ENCODE measurements at places on chromosomes 6 and 20. TPM values are rescaled to one million over a fixed set of nuclear protein-coding genes. Genes with fewer than 3 reads are reported as not detected.

DNA sequence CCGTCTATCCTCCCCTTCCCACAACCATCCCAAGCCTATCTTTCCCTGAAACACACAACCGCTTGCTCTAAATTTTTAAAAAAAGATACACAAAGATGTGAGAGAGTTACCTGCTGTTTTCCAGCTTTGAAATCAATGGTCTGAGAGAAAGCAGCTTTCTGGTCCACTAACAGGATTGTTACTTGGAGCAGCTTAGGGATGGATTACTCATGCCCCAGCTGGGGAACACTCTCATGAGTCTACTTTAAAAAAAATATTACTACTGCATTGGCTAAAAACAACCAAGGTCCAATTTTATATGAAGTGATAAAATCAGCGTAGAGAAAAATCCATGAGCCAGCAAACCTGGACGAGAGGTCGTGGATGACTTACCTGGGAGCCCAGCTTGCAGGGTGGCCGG is 29.6 kb upstream of the FOXC1 start:
- no peaks in the 10 kb centered on the region for H3K27me3 ChIP-seq
- no peak overlapping the region for H3K4me3 ChIP-seq
- no peak overlapping the region for H3K27ac ChIP-seq
- H3K36me3 ChIP-seq, result no peaks in the 10 kb centered on the region
- DNase-seq, result no peak
- H3K4me1 ChIP-seq, result no peaks in the 10 kb centered on the region

- H3K4me1 ChIP-seq, result no peaks in the 10 kb centered on the region
- H3K27ac ChIP-seq, result no peak overlapping the region
- H3K27me3 ChIP-seq, result no peaks in the 10 kb centered on the region
- no peak overlapping the region for H3K4me3 ChIP-seq
- no peaks in the 10 kb centered on the region for H3K36me3 ChIP-seq
- DNase-seq, result no peak
These were observed 79.4 kb downstream of the DLGAP4 start for GRCh38 chr20:36385503-36385902.

The EBF4 gene
- total RNA-seq, result 7.0 TPM

- no peak for DNase-seq
- peaks cover 38% of the 10 kb centered on the region for H3K36me3 ChIP-seq
- no peaks in the 10 kb centered on the region for H3K27me3 ChIP-seq
- H3K4me3 ChIP-seq, result no peak overlapping the region
- no peak overlapping the region for H3K27ac ChIP-seq
These were observed 13.4 kb downstream of the CASP8AP2 start for GRCh38 chr6:89843070-89843469.

GRCh38 chr6:11212664-11213063 is 19.8 kb downstream of the NEDD9 start:
- peaks cover 58% of the 10 kb centered on the region for H3K4me1 ChIP-seq
- H3K4me3 ChIP-seq, result no peak overlapping the region
- H3K27me3 ChIP-seq, result no peaks in the 10 kb centered on the region
- H3K36me3 ChIP-seq, result no peaks in the 10 kb centered on the region
- DNase-seq, result no peak
